ENCODE measurements at places on chromosomes 6 and 20.

DNA sequence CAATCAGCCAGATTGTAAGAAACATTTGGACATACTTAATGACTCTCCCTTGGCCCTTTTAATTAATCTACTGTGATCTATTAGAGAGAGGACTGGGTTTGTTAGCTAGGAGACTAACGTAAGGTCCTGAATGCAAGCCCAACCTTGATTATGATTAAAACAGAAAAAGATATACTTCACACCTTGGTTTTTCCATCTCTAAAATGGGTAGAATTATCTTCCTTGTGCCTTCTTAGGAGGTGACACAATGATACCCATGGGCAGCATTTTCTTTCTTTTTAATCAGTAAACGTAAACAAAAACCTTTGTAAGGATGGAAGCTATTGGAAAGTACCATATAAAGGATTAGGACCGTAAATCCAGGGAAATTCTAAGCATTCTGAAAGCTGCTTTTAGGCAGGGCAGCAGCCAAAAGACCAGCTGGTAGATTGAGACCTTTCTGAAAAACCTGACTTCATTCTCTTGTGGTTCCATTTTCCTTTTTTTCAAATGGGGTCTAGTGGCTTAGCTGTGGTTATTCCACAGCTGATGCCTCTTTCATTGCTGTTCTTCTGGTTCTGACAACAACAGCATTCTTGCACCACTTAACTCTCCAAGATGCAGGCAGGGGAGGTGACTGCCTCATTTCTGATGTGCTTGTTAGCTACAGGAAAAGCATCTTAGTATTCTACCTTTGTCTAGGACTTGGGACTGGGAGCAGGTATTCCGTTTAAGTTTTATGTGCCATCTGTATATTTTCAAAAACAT lies 27.4 kb downstream of the RREB1 start:
- DNase-seq = no peak

- DNase-seq = no peak
These were observed 54.8 kb downstream of the NFATC2 start for GRCh38 chr20:51487565-51488268.

DNA sequence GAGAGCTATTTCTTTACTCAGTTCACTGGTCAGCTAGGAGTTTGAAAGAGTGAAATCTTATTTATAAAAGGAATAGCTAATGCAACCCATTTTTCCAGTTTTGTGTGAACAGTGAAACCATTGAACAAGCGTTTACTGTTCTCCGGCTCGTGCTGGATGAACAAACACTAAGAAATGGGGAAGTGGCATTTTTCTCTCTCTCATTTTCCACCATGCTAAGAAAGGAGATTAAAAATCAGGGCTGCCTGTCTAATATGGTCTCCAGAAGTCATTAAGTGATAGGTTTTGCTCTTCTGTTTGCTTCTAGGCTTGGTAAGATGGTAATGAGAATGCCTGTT lies 774 bp upstream of the SFT2D1 start:
- DNase-seq = no peak

- DNase-seq = no peak
These were observed 40.4 kb downstream of the TFEB start for GRCh38 chr6:41694815-41695526.

GRCh38 chr6:52135217-52135616 lies 47.8 kb upstream of the PKHD1 start:
- DNase-seq = no peak

- DNase-seq = no peak
These were observed 30.1 kb downstream of the RIMS4 start for GRCh38 chr20:44780226-44780625.

DNA sequence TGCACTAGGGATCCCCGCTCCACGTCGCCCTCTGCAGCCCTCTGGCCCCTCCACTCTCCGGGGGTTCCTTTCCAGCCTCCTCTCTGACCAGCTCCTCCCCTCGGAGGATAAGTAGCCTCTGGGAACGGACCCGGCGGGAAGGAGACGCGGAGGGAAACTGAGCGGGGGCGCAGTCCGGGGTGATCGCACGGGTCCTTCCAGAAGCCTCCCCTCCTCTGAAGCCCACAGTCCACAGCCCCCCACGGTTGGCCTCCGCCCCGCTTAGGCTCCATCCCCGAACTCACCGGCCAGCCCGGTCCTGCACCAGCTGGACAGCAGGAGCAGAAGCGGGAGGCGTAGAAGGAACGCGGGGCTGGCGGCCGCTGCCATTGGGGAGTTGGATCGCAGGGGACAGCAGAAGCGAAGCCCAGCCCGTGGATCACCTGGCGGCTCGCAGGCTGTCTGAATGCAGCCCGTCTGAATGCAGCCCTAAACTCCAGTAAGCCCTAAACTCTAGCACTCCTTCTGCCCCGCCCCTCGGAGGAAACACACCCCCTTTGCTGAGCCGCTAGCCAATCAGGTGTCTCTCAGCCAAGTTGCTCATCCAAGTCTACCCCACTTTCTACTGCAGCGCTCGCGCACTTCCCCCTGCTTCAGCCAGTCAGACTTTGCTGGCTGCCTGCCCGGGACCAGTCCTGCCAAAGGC lies at the start of gene RAET1G:
Gene RAET1G, minus strand, starts transcription at position 480 of the 685 bp plus-strand sequence. Its CDS starts 111 bp downstream, at position 369.
- DNase-seq = peak; percentile 55

DNA sequence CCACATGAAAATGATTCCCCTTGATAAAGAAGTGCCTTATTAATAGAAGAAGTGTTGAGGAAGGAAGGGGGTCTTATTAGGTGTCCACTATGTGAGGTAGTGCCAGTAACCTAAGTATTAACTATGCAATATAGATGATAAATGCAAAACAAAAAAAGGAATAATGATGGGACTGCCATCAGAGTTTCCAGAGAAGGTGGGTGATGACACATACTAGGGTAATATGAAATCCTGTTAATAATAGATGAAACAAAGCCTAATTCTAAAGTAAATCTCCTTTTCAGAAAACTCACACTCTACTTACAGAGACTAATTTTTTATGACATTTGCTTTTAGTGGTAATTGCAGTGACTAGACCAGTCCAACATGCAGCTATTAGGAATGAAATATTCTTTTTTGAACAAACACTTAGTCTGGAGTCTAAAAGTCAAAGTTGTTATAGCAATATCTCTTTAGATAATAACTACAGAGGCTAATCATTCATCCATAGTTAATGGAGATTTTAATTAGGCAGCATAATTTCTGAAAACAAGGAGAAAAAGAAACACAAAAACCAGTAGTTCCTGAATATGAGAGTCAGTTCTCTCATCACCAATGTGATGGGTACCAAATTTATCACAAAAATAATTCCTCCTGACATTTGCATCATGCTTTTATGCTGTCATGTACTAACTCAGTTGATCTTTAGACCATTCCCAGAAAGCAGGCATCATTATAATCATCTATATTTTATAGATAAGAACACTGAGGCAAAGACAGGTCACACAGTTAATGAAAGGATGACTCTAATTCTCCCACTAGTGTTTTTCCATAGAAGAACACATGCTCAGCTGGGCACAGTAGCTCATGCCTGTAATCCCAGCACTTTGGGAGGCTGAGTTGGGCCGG lies 208.8 kb upstream of the ARG1 start:
- DNase-seq = no peak

DNA sequence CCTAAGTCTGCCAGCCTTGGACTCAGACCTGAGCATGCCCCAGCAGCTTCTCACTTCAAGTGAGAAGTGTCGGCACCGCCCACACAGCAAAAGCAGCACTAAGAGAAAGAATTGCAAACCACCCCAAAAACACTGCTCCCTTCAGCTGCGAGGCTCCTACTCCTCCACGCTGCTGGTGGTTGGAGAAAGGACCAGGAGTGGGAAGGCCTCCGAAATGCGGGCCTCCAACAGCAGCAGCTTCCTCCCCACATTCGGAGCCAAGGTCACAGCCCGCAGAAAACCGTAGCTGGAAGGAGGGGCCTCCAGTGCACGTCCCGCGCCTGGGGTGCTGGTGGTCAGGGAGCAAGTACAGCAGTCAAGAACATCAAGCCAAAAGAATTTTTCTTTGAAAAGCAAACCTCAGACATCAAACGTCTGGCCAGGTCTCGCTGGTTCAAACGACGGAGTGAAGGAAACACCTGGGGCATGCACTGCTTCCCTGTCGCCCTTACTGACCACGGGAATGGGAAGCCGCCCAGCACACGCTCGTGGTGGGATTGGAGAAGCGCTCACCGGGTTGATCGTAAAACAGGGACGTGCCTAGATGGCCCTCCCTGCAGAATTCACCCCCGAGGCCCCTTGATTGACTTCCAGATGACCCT lies 185.6 kb upstream of the CST7 start:
- DNase-seq = no peak

DNA sequence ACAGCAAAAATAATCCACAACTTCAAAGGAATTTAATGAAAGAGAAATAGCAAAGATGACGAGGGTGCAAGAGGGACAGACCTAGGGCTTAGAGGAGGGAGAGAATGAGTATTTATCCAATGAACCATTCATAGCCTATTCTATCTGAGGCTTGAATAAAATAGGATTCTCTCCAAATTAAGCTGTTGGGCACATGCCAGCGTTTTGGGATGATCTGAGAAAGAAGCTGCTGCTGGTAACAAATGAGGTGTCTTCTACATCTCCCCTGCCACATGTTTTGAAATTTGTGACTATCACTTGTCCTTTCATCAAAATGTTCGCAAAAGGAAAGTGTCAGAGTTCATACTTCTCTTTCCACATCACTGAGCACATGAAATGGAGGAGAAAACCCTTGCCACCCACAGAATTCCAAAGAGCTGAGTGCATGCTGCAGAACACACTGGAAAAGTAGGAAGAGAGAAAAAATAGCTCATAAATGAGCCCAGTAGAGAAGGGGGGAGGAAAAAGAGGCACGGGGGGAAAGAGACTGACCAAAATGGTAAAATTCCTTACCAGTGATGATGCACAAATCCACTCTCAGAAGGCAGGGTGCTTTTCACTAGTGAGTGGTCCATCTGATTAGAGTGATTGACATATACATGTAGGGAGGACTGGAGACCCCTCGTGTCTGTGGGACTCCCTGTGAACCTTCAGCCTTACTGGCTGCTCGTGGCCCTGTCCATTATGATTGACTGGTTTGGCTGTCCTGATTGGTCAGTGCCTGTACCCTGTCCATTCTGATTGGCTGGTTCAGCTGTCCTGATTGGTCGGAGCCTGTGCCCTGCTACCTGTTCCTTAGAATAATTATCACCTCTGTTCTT lies 180.5 kb downstream of the OGFRL1 start:
- DNase-seq = no peak

DNA sequence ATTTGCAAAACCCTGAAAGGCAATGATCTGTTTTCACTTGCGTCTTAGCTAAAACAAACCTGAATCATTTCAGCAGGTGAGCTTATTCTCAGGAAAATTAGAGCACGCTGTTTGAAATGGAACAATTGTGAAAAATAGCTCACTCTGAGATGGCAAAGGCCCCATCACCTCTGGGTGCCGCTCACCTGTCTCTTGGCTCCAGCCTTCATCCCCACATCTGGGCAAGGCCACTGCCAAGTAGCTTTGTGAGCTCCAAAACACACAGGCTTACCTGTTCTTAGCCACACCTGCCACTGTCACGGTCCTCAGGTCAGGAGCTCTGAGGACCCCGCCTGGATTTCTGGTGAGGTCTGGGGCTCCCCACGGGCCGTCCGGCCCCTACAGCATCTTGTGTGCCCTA lies 66.7 kb downstream of the SMOC2 start:
- no peak for DNase-seq

DNA sequence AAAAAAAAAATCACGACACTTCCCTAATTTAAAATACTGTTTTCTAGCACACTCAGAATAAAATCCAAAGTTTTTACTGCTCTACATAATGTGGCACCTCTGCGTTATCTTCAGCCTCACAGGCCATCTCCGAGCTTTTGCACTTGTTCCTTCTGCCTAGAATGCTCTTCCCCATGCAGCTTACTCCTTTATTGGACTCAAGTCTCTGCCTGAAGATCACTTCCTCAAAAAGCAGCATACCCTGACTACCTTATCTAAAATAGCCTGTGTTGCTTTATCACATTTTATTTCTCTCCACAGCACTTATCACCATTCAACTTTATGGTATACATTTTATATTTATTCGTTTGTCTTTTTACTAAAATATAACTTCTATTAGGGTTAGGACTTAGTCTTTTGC lies 2.3 kb downstream of the ZNF322 start:
- DNase-seq = no peak

GRCh38 chr6:125138083-125138482 lies 15.5 kb upstream of the TPD52L1 start:
- DNase-seq = no peak

GRCh38 chr6:53042112-53042511 lies 23.1 kb upstream of the FBXO9 start:
- peak; percentile 37 for DNase-seq

DNA sequence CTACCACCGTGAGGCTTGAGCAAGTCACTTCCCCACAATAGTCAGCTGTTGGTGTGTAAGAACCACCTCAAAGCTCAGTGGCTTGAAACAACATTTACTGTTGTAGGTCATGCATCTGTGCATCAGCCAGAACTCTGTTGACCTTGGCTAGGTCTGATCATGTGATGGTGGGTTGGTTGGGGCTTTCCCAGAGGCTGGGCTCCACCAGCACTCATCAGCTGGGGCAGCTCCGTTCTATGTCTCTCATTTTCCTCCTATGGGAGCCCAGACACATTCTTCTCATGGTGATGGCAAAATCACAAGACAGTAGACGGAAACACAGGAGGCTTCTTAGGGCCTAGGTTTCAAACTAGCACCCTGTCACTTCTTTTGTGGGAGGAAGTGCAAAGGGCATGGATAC lies 42.8 kb upstream of the PSMF1 start:
- DNase-seq = no peak

DNA sequence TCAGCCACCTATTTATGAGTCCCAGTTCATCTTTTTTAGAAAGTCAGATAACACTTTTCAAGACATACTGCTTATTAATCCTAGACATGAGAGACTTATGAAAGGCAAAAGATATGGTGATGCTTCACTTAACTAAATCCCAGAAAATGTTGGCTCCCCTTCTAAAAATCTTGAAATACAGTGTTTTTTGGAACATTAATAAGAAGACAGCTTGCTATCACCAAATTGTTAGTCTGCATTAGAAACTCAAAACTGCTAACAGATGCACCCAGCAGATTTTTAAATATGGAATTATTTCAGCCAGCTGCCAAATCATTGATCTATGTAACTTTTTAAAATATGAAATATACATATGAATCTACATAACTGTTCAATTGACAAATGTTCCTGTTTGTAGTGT lies 108.6 kb upstream of the TIAM2 start:
- DNase-seq = no peak

- DNase-seq = no peak
These were observed 180.8 kb upstream of the CHD6 start for GRCh38 chr20:41798930-41799502.

DNA sequence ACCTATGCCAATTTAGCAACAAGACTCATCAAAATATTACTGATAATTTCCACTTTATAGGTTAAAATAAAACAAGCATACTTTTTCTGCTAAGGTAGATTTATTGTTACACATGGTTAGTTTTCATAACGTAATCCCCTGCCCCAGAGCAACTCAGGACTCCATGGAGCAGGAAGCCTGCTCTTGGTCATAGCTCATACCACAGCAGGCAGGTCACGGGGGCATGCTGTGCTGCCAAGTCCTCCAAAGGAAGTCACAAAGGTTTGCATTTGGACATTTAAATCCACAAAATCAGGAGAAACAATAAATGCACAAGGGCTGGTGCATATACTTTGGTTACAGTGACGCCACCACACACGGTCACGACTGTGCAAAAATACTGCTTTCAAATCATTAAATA lies 12.5 kb downstream of the GZF1 start:
- DNase-seq = no peak

GRCh38 chr6:41288030-41288753 lies 1.7 kb upstream of the TREM1 start:
- DNase-seq = no peak

GRCh38 chr6:12767016-12767415 lies 50.4 kb downstream of the PHACTR1 start:
- DNase-seq = no peak

Data from hippocampal formation (tissue), 2 donors.